ENCODE measurements at places on chromosomes 2 and 18. TPM values are rescaled to one million over a fixed set of nuclear protein-coding genes. Genes with fewer than 3 reads are reported as not detected.

MYO3B gene
- total RNA-seq, result 0.10 TPM

EGR4 gene
- total RNA-seq, result not detected

DNA sequence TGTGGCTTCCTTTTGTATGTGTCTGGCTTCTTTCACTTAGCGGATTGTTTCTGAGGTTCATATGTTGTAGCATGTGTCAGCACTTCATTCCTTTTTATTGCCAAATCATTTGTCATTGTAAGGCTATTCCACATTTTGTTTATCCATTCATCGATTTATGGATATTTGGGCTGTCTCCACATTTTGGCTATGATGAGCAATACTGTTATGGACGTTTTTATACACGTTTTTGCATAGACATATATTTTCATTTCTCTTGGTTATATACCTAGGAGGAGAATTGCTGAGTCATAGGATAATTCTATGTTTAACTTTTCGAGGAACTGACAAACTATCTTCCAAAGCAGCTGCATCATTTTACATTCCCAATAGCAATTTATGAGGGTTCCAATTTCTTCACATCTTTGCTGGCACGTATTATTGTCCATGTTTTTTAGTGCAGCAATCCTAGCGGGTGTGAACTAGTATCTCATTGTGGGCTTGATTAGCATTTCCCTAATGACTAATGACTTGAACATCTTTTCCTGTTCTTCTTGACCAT, 48.1 kb upstream of the TBC1D8 start:
- no peaks in the 10 kb centered on the region for H3K36me3 ChIP-seq
- H3K27me3 ChIP-seq, result no peaks in the 10 kb centered on the region
- no peak for DNase-seq
- H3K27ac ChIP-seq, result no peak overlapping the region

CTAGE1 gene
- not detected for total RNA-seq

MAT2A gene
- 131 TPM for total RNA-seq

- no peaks in the 10 kb centered on the region for H3K36me3 ChIP-seq
- no peaks in the 10 kb centered on the region for H3K27me3 ChIP-seq
- H3K27ac ChIP-seq, result no peak overlapping the region
- peak; percentile 41 for DNase-seq
- peaks cover 46% of the 10 kb centered on the region for H3K4me1 ChIP-seq
Observed at GRCh38 chr2:68225119-68225632, 27.2 kb downstream of the PPP3R1 start.

DNA sequence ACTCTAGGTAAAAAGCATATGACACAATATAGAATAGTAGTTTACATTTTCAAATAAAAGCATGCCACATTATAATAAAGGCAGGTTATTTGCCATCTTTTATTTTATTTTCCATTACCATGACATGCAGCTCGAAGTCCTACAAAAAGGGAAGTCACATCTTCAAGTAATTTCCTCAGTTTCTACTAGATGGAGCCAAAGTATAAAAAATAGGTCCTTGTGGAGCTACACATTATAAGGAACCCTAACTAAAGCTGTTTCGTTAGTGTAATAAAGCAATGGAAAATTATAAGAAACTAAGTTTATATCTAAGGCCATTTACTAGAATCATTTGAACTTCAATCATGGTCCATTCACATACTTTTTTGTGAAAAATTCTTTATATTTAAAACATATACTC, 674.5 kb downstream of the KCNJ3 start:
- DNase-seq, result no peak
- H3K4me1 ChIP-seq, result no peaks in the 10 kb centered on the region
- H3K4me3 ChIP-seq, result no peak overlapping the region

- DNase-seq, result no peak
- no peaks in the 10 kb centered on the region for H3K27me3 ChIP-seq
- no peaks in the 10 kb centered on the region for H3K4me1 ChIP-seq
- no peaks in the 10 kb centered on the region for H3K36me3 ChIP-seq
- H3K27ac ChIP-seq, result no peak overlapping the region
Observed at GRCh38 chr18:60319129-60319528, 53.4 kb downstream of the MC4R start.

DNA sequence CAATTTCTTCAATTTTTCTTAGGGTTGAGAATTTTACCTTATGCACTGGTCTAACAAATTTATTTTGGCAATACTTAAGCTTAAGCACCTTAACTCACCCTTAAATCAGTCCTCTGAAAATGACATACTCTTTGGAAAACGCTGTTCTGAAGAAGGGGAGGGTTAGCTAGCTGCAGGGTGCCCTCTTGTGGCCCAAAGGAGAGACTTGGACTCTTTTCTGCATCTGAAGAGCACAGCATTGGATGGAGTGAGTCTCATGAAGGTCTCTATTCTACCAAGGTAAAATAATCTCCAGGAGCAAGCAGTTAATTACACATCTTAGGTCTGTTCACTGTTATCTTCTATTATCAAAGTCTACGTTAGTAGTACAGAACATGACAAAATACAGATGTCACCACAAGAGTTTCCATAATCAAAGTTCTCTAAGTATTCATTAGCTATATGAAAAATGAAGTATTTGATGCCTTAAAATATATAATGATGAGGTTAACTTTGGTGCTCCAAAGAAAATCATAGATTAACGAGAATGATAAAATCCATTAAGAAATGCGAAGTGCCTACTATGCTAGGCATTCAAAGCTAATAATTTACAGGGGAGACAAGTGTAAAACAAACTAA, 24.4 kb downstream of the PUM2 start:
- no peak overlapping the region for H3K27ac ChIP-seq
- no peak overlapping the region for H3K4me3 ChIP-seq
- H3K4me1 ChIP-seq, result peaks cover 23% of the 10 kb centered on the region

- H3K36me3 ChIP-seq, result no peaks in the 10 kb centered on the region
- no peak overlapping the region for H3K4me3 ChIP-seq
- H3K4me1 ChIP-seq, result no peaks in the 10 kb centered on the region
- no peak overlapping the region for H3K27ac ChIP-seq
- DNase-seq, result no peak
Observed at GRCh38 chr2:38552259-38552658, 50.5 kb downstream of the HNRNPLL start.

- H3K27me3 ChIP-seq, result peaks cover 6% of the 10 kb centered on the region
- H3K4me3 ChIP-seq, result no peak overlapping the region
- no peaks in the 10 kb centered on the region for H3K4me1 ChIP-seq
Observed at GRCh38 chr2:130827502-130828251, 9.0 kb upstream of the ARHGEF4 start.

DNA sequence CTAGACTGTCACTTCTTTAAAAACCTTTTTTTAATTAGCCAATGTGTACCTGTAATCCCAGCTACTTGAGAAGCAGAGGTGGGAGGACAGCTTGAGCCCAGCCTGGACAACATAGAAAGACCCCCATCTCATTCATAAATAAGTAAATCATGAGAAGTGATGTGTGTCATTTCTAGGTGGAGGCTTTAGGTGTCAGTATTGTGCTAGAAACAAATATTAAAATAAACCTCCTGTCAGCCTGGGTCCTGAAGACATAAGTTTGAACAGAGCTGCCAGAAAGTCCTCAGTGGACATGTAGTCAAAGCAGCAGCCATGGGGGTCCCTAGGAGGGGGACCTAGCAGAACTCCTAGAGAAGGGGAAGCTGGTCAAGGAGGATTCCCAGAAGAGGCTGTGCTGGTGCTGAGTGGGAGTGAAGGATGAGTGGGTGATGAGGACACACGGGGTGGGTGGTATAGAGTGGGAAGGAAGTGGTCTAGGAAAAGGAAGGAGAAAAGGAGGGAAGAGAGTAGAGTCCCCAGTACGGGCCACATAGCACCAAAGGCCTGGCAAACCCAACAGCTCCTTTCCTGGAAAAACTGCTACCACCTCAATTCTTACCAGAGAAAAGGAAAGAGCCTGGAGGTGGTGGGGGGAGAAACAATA, 316.6 kb upstream of the NCKAP5 start:
- H3K27me3 ChIP-seq, result no peaks in the 10 kb centered on the region
- no peak overlapping the region for H3K4me3 ChIP-seq
- no peak for DNase-seq

- H3K36me3 ChIP-seq, result no peaks in the 10 kb centered on the region
- no peak for DNase-seq
- peaks cover 7% of the 10 kb centered on the region for H3K4me1 ChIP-seq
- H3K27me3 ChIP-seq, result no peaks in the 10 kb centered on the region
Observed at GRCh38 chr2:144229296-144229695, 290.6 kb downstream of the ZEB2 start.

TPO gene
- total RNA-seq, result 4.2 TPM

GRCh38 chr2:11540148-11540995, 6.5 kb downstream of the GREB1 start:
- no peak overlapping the region for H3K4me3 ChIP-seq
- no peaks in the 10 kb centered on the region for H3K36me3 ChIP-seq
- H3K27ac ChIP-seq, result no peak overlapping the region

DNA sequence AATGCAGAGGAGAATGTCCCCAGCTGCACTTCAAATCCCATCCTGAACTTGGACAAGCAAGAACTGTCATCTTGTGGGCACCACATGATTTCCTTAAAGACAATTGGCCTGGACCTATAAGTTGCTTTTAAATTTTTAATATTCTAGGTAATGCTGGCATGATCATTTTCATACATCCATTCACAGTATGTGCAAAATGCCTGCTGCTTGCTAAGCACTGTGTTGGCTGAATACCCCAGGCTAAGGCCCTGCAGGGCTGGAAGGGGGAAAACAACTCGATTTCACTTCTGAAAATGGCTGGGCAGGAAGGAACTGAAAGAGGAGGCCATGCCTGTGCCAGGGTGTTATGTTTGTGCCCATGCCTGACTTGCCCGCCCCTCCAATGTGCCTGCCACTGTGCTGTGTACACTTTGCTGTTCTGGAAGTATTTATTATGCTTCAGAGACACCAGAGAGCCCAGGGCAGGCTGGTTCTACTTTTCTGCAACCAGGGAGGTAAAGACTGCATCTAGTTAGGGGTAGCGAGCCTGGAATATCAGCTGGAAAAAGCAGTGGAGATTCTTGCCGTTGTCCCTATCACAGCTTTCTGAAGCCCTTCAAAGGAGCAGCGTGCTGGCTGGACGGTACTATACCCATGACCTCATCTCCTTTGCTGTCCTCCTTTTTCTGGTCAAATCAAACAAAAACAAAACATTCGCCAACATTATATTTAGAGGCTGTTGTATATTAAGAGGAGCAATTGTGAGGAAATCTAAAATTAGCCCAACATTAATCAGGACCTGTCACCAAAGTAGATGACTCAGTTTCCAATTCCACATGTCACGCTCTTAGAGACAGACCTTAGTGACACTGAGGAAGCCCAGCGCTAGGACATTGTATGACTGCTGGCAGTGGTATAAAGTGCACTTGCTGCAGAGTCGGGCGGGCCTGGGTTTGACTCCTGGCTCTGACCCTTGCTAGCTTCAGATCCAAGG, 158.1 kb downstream of the DDX1 start:
- no peaks in the 10 kb centered on the region for H3K27me3 ChIP-seq
- peaks cover 18% of the 10 kb centered on the region for H3K4me1 ChIP-seq
- H3K36me3 ChIP-seq, result no peaks in the 10 kb centered on the region
- H3K27ac ChIP-seq, result no peak overlapping the region
- no peak for DNase-seq
- no peak overlapping the region for H3K4me3 ChIP-seq

- H3K4me3 ChIP-seq, result no peak overlapping the region
- peak overlapping the region; percentile 45 for H3K27ac ChIP-seq
- H3K27me3 ChIP-seq, result no peaks in the 10 kb centered on the region
Observed at GRCh38 chr2:61439241-61440002, 31.5 kb downstream of the USP34 start.

- peaks cover 95% of the 10 kb centered on the region for H3K36me3 ChIP-seq
- DNase-seq, result no peak
- H3K27me3 ChIP-seq, result no peaks in the 10 kb centered on the region
- no peak overlapping the region for H3K4me3 ChIP-seq
Observed at GRCh38 chr2:86150502-86150901, 44.5 kb downstream of the PTCD3 start.

SAG gene
- total RNA-seq, result not detected

GNLY gene
- 6.7 TPM for total RNA-seq

- H3K27ac ChIP-seq, result no peak overlapping the region
- no peaks in the 10 kb centered on the region for H3K36me3 ChIP-seq
- no peak for DNase-seq
- no peaks in the 10 kb centered on the region for H3K4me1 ChIP-seq
Observed at GRCh38 chr18:67072791-67073190, 443.7 kb downstream of the DSEL start.

GRCh38 chr18:44882163-44882868, 201.6 kb downstream of the SETBP1 start:
- DNase-seq, result peak; percentile 66
- H3K36me3 ChIP-seq, result no peaks in the 10 kb centered on the region
- no peak overlapping the region for H3K27ac ChIP-seq

DNA sequence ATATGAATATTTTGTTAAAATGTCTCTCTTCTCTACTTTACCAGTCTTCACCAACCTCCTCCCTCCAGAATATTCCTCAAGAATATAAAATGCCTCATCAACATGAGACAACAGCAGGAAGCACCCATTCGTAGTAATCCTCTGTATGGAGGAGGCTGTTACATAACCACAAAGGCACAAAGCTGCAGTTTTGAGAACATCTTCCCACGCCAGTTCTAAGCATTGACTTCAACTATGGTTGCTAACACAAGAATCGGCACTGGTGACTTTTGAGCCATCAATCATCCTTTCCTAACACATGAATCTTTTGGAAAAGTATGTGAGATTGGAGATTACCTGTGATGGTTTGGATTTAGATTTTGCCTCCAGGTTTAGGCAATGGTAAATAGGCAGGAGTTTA, 54.9 kb upstream of the CYP1B1 start:
- DNase-seq, result no peak
- no peaks in the 10 kb centered on the region for H3K36me3 ChIP-seq

DNA sequence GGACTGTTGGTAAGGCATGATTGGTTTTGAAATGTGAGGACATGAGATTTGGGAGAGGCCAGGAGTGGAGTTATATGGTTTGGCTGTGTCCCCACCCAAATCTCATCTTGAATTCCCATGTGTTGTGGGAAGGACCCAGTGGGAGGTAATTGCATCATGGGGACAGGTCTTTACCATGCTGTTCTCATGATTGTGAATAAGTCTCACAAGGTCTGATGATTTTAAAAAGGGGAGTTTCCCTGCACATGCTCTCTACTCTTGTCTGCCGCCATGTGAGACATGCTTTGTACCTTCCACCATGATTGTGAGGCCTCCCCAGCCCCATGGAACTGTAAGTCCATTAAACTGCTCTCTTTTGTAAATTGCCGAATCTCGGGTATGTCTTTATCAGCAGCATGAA, 5.4 kb downstream of the CMPK2 start:
- DNase-seq, result no peak
- no peak overlapping the region for H3K4me3 ChIP-seq
- H3K27ac ChIP-seq, result no peak overlapping the region
- H3K36me3 ChIP-seq, result peaks cover 13% of the 10 kb centered on the region
- H3K27me3 ChIP-seq, result no peaks in the 10 kb centered on the region

KYNU gene
- total RNA-seq, result 0.58 TPM

CNDP1 gene
- not detected for total RNA-seq

Data from heart left ventricle (tissue), 16 donors.